NCI-H69 (cell line): ENCODE measurements at places on chromosomes 1 and 21.

DNA sequence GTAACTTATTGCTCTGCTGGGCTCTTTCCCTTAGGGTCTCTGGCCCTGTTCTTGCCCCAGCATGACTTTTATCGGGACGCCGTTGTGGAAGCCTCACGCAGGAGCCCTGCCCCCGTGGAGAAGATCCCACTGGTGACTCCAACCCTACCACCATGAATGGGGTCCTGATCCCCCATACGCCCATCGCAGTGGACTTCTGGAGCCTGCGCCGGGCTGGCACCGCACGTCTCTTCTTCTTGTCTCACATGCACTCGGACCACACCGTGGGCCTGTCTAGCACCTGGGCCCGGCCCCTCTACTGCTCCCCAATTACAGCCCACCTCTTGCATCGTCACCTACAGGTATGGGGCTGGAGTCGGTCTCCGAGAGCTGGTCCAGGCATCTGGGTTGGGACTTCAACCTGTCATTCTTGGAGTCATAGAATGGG is 322 bp downstream of the DCLRE1B start:
- peak; percentile 59 for DNase-seq

- peak; percentile 89 for DNase-seq
Measured at GRCh38 chr21:39562791-39563770, 49.7 kb upstream of the B3GALT5 start.

GRCh38 chr1:56520016-56520601 is 59.3 kb downstream of the PLPP3 start:
- DNase-seq = peak; percentile 19

- DNase-seq = peak; percentile 88
Measured at GRCh38 chr1:46517010-46517600, 27.5 kb downstream of the DMBX1 start.
